ENCODE measurements at places on chromosomes 3 and 15. TPM values are rescaled to one million over a fixed set of nuclear protein-coding genes. Genes with fewer than 3 reads are reported as not detected.

Gene PHLDB2
- total RNA-seq: 55.9 TPM

Gene TM4SF18
- 0.19 TPM for total RNA-seq

Gene PTX3
- total RNA-seq: 20.8 TPM

- DNase-seq: no peak
- peaks cover 17% of the 10 kb centered on the region for H3K4me1 ChIP-seq
- H3K27ac ChIP-seq: no peak overlapping the region
- no peak overlapping the region for H3K4me3 ChIP-seq
- H3K36me3 ChIP-seq: no peaks in the 10 kb centered on the region
These were observed 21.2 kb upstream of the IGF2BP2 start for GRCh38 chr3:185846037-185846436.

- no peak overlapping the region for H3K27ac ChIP-seq
- no peaks in the 10 kb centered on the region for H3K36me3 ChIP-seq
- H3K4me1 ChIP-seq: no peaks in the 10 kb centered on the region
- no peak overlapping the region for H3K4me3 ChIP-seq
- peaks cover 2% of the 10 kb centered on the region for H3K27me3 ChIP-seq
These were observed 137.0 kb downstream of the DNAJB8 start for GRCh38 chr3:128329491-128330213.

GRCh38 chr3:32366638-32367397 lies 24.8 kb upstream of the CMTM7 start:
- no peaks in the 10 kb centered on the region for H3K4me1 ChIP-seq
- H3K4me3 ChIP-seq: no peak overlapping the region
- no peak for DNase-seq
- no peaks in the 10 kb centered on the region for H3K36me3 ChIP-seq
- peaks cover 28% of the 10 kb centered on the region for H3K27me3 ChIP-seq
- no peak overlapping the region for H3K27ac ChIP-seq

DNA sequence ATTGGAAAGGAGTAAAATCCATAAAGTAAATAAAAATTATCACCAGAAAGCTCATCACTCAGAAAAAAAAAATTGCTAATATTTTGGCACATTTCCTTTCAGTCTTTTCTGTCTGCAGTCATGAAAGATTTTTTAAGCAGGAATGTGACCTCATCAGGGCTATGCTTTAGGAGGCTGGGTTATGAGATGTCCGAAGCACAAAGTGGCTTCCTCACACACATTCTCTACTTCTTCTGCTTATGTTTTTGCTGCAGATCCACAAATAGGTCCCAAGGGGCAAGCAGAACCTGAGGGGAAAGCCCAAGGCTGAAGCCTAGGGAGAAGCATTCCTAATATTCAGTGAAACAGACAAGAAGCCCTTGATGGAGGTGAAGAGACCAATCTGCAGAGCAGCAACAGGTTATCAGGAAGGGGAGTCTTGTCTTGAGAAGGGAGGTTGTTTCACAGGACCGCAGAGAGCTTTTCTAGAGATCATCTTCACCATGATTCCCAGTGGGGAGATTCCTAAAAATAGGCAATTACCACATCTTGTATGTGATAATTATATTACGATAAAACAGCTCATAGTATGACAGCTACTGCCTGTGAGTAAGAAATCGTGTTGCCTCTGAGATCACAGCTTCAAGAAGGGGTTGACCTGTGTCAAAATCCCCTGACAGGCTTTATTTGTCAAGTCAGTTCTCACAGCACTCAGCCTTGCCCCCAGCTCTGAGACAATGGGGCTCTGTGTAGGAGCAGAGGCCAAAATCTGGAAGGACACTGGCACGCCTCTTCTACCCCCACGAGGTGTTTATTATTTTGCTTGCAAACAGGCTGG lies 60.5 kb downstream of the IGF2BP2 start:
- peak overlapping the region; percentile 77 for H3K4me3 ChIP-seq
- peaks cover 88% of the 10 kb centered on the region for H3K4me1 ChIP-seq
- no peaks in the 10 kb centered on the region for H3K36me3 ChIP-seq

GRCh38 chr3:101039285-101039684 lies 46.1 kb upstream of the ABI3BP start:
- peaks cover 22% of the 10 kb centered on the region for H3K36me3 ChIP-seq
- peak overlapping the region; percentile 78 for H3K27ac ChIP-seq
- H3K4me1 ChIP-seq: peaks cover 90% of the 10 kb centered on the region
- DNase-seq: no peak
- H3K27me3 ChIP-seq: no peaks in the 10 kb centered on the region

- H3K36me3 ChIP-seq: peaks cover 25% of the 10 kb centered on the region
- DNase-seq: no peak
- peaks cover 5% of the 10 kb centered on the region for H3K27me3 ChIP-seq
- H3K4me1 ChIP-seq: no peaks in the 10 kb centered on the region
- no peak overlapping the region for H3K4me3 ChIP-seq
- no peak overlapping the region for H3K27ac ChIP-seq
These were observed 90.9 kb downstream of the MITF start for GRCh38 chr3:69830147-69830546.

GRCh38 chr15:56252386-56252785 lies 8.7 kb upstream of the RFX7 start:
- H3K4me3 ChIP-seq: no peak overlapping the region
- DNase-seq: no peak
- no peak overlapping the region for H3K27ac ChIP-seq
- H3K27me3 ChIP-seq: peaks cover 7% of the 10 kb centered on the region
- no peaks in the 10 kb centered on the region for H3K4me1 ChIP-seq
- H3K36me3 ChIP-seq: no peaks in the 10 kb centered on the region
